ENCODE measurements at places on chromosomes 3 and 15.

DNA sequence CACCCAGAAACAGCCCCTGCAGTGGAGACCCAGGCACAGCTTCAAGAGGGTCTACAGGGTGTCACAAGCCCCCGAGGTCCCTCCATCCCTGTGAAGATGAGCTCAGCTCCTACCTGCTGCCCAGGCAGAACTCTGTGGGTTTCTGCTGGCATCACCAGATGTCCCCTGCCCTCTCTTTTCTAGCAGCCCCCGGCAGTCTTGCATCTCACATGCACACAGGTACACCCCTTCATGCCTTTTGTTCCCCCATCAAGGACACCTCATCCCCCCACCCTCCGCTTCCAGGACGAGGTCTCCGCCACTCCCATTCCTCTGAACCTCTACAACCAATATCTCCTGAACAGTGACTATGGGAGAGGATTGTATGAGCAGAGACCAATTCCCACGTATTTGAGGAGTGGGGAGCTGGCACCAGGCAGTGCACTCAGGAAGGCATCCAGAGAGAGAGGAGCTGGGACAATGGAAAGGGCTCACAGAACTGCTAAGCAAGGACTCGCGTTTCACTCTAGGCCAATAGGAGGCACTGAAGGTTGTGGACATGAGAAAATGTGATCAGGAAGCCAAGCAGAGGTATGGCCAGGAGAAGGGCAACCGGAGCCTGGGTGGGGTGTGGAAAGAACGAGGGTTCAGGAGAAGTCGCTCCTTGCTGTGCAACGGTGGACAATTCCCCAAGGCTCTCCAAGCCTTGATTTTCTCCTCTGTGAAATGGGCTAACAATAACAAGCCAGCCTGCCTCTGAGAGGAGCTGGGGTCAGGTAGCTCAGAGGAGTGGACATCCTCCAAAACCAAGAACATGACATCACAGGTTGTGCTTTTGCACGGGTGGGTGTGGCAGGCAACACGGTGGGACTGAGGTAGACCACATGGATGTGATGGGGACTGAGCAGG is 115.2 kb downstream of the CHSY1 start:
- no peak for DNase-seq

- DNase-seq = no peak
Observed at GRCh38 chr3:86948822-86949221, 42.1 kb downstream of the VGLL3 start.

DNA sequence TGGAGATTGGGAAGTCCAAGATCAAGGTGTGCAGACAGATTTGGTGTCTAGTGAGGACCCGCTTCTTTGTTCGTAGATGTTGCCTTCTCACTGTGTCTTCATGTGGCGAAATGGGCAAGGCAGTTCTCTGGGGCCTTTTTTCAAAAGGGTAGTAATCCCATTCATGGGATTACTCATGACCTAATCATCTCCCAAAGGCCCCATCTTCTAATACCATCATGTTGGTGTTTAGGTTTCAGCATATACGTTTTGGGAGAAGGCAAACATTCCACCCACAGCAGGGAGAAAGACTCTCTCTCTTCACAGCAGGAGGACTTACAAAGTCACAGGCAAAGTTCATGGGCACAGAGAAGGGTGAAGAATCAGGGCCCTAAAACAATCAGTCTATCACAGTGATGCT is 252.1 kb downstream of the RPLP1 start:
- DNase-seq = no peak

- no peak for DNase-seq
Observed at GRCh38 chr15:68653801-68654200, 75.0 kb downstream of the CORO2B start.

DNA sequence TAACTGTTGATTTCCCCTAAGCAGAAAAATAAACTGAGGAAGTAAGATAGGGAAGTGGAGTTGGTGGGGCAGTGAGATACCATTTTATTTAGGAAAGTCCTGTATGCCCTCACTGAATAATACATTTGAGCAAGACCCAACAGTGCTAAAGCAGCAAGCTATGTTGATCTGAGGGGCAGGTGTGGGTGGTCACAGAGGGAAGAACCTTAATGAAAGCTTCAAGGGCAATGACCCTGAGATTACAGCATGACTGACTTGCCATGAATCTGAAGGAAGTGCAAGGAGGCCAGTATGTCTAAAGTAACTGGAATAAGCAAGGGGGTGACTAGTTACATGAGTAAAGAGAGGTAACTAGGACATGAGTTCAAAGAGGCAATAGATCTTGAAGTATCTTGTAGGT is 159.5 kb downstream of the CD47 start:
- no peak for DNase-seq

GRCh38 chr15:62164014-62164395 is 1.1 kb downstream of the C2CD4B start:
- DNase-seq = no peak

DNA sequence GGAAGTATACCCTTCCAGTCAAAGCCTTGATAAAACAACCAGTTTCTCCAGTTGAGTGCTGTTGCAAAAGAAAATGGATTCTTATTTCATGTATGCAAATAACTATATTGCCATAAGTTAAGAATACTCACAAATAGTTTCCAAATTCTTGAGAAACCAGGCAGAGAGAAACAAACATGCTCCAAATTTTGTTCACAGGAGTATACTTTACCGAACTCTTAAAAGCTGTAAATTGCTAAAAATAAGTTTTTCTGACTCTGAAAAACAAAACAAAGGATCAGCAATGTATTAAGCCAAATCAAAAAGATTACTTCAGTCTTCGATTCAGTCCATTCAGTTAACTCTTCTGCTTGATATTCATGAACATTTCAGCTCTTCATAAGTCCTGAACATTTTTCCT is 646.5 kb downstream of the MCTP2 start:
- no peak for DNase-seq

- no peak for DNase-seq
Observed at GRCh38 chr3:111578867-111579266, 16.3 kb downstream of the ZBED2 start.

DNA sequence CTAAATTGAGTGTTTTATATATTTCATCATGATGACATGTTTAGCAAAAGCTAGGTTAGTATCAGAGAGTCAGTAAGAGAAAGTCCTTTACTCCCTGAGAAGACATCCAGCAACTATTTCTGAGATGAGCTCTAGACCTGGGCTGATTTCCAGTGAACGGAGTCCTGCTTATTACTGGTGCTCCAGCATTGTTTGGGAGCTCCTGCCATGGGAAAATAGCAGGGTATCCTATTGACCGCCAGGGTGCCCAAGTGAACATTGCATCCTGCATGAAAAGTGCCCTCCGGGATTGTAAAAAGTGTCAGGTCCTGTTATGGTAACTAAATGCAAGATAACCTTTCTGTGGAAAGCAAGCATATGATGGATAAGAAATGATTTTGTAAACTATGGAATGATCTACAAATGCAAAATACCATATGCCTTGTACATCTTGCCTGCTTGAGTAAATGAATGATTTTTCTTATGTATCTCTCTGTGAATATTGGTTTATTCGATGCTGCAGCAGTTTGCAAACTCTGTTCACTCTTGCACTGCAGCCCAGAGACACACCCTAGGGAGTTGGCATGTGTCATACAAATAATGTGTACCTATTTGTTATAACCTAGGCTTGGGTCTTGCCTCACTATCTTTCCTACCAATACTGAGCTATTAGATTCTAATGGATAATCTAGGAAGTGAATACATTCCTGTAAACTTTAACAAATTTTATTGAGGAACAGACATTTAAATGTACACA is 96.7 kb downstream of the IL5RA start:
- DNase-seq = no peak

GRCh38 chr15:31857194-31857593 is 173.1 kb upstream of the CHRNA7 start:
- DNase-seq = no peak

DNA sequence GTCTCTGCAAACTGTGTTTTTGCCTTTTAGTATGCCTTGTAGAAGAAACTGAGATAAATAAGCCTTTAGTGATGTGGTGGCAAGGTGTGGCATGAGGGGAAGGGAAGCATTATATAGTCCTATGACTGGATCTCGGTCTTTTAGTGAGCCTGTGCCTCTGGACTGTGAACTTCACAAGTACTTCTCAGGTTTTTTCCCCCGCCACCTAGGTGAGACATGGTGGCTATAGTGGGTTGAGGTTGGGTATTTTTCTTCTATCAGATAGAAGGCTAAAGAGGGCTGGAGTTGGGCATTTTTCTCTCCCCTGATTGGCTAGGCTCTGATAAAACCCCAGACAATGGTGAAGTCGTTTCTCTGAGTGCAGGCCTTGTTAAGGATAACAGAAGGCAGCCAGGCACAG is 38.7 kb upstream of the ZFAND6 start:
- DNase-seq = no peak

- DNase-seq = no peak
Observed at GRCh38 chr3:184566441-184567414, 5.1 kb downstream of the EPHB3 start.

GRCh38 chr3:4804161-4805058 is 174.8 kb upstream of the BHLHE40 start:
- DNase-seq = peak; percentile 17

DNA sequence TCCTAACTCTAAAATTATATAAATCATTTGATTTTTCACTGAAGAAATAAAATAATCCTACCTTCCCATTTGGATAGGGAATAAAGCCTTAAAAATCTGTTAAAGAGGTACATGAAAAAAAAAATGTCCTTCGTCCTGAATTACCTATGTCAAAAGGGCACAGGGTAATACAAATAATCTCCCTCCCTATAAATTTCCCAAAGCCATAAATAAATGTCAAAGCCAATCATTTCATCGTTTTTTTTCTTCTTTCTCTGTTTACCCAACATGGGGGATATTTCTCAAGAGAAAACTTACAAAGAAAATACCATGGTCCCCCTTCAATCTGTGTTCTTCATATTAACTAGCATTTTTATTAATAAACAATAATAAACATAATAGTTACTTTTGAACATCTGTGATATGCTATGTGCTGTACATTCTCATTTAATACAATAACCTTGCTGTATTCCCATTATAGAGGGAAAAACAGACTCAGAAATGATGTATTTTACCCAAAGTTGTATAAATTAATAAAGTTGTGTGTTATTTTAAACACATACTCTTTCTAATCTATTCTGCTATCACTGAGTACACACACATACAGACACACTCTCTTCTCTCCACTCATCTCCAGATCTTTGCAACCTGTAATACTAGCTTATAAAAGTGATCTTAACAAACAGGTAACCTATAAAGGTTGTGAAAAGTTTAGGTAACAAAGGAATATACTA is 910 bp upstream of the ANKRD28 start:
- DNase-seq = no peak

GRCh38 chr15:72307026-72307425 is 12.9 kb downstream of the CELF6 start:
- DNase-seq = no peak

DNA sequence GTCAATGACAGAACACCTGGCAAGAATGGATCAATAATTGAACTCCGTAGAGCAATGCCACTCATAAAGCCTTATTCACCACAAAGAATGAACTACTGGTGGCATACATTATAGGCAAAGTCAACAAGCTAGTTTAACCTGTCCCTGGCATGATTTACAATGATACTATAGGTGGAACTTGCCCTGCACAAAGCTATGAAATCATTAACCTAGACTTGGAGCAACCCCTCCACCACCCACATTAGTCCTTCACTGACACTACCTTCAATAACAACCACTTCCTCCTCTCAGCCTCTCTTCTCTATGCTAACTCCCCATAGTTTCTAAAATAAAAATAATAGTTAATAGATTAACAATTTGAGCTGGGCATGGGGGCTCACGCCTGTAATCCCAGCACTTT is 54.4 kb downstream of the ACAP2 start:
- no peak for DNase-seq

DNA sequence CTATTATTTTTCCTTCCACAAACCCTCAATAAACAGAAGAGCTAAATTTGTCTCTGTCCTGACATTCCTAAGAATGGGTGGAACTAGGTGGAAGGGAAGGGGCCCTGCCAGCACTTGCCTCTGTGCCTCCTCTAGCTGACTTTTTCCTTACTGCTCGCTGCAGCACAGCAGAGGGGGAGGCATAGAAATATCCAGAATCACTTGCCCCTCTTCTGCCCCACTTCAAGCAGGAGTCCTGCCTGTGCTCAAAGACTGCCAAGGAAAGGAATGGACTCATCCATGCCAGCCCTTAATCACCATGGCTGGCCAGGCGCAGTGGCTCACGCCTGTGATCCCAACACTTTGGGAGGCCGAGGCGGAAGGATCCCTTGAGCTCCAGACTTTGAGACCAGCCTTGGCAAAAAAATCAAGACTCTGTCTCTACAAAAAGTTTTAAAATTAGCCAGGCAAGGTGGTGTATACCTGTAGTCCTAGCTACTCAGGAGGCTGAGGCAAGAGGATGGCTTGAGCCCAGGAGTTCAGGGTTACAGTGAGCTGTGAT is 51.8 kb downstream of the ADCY5 start:
- DNase-seq = no peak

DNA sequence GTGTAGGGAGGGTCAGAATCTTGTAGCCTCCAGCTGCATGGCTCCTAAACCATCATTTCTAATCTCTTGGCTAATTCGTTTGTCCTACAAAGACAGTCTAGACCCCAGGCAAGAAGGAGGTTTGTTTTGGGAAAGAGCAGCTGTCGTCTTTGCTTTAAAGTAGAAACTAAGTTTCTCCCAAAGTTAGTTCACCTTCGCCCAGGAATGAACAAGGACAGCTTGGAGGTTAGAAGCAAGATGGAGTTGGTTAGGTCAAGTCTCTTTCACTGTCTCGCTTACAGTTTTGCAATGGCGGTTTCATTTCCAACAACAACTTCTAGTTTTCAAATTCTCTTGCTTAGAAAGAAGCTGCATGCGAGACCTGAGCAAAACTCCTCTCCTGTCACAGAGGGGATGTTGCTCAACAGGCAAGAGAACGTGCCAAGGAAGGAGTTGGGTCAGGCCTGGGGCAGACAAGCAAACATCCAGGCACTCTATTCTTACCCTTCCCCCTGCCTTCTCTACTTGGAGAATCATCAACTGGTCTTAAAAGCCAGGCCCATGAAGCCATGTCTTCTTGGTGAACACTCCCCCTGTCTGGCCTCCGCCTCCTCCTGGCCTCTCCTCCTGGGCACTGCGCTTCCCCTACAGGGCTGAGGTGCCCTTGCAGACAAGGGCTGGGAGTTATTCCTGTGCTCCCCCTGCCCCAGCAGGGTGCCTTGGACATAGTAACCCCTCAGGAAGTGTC is 57.6 kb downstream of the TMEM44 start:
- no peak for DNase-seq

- DNase-seq = no peak
Observed at GRCh38 chr3:36615861-36616260, 148.5 kb downstream of the DCLK3 start.

DNA sequence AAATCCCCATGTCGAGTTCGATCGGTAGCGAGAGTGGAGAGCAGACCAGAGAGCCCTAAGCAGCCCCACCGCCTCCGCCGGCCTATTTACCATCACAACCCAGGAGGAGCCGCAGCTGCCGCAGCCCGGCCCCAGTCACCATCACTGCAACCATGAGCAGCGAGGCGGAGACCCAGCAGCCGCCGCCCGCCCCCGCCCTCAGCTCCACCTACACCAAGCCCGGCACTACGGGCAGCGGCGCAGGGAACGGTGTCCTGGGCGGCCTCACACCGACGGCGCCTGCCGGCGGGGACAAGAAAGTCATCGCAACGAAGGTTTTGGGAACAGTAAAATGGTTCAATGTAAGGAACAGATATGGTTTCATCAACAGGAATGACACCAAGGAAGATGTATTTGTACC is 89.5 kb upstream of the TPM1 start:
- no peak for DNase-seq
